T-cell (primary cell): ENCODE measurements at places on chromosomes 7 and 10.

DNA sequence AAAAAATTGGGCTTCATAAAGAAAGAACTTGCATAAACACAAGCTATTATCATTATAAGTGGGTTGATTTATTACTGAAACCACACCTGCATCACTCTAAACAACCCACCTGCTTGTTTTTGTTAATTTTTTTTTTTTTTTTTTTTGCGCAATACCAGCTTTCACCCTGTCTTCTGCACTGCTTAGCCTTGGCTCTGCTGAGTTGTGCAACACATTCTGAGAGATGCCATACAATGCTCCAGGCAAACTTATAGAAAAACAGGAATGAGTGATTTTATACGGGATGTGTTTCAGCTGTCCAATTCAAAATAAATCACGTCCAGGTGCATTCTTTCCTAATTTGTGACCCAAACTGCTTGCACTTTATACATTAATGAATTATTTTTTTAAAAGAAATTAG lies 923.6 kb downstream of the GATA3 start:
- no peak for DNase-seq

DNA sequence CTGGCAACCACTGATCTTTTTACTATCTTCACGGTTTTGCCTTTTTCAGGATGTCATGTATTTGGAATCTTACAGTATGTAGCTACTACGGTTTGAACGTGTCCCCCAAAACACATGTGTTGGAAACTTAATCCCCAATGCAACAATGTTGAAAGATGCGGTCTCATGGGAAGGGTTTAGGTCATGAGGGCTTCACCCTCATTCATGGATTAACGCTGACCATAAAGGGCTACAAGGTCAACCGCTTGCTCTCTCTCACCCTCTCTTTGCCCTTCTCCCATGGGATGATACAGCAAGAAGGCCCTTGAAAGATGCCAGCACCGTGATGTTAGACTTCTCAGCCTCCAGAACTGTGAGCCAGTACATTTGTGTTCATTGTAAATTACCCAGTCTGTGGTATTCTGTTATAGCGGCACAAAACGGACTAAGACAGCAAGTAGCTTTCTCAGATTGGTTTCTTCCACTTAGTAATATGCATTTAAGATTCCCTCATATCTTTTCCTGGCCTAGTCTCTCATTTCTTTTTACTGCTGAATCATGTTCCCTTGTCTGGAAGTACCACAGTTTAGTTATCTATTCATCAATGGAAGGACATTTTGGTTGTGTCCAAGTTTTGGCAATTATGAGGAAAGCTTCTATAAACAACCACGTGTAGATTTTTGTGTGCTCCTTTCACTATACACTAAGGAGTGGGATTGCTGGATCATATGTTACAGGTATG lies 3.0 kb upstream of the CRYGN start:
- no peak for DNase-seq

GRCh38 chr10:117170244-117170643 lies 27.0 kb upstream of the KCNK18 start:
- no peak for DNase-seq

DNA sequence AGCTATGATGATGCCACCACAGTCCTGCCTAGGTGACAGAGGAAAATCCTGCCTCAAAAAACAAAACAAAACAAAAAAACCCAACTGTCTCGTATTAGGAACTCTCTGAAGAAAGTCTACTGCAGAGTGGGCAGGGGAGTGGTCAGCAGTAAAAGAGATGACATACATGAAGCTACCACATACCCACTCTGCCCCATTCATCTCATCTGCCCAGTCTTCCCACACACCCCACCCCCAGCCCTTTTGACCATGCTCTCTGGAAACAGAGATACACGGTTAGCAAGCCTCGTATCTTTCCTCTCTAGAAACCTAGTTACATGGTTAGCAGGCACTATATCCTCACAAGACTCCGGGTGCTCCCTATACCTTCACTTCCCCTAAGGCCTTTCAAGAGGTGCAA lies 8.3 kb downstream of the SLC37A3 start:
- no peak for DNase-seq

DNA sequence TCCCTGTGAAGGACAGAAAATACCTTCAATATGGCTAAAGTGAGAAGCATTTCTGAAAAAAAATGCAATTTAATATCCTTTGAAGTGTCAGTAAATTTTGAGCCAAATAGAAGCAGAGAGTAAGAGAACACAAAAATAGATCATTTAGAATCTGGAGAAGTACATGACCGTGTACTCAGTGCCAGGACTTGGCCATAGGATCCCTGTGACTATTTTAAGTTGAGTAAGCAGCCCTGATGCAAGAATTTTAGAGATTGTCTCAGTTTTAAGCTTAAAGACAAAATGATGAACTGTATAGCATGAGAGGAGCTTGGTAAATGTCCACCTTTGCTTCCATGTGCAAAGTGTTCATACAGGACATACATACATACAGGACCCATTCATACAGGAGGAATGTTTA lies 2.5 kb downstream of the PTER start:
- DNase-seq: no peak

DNA sequence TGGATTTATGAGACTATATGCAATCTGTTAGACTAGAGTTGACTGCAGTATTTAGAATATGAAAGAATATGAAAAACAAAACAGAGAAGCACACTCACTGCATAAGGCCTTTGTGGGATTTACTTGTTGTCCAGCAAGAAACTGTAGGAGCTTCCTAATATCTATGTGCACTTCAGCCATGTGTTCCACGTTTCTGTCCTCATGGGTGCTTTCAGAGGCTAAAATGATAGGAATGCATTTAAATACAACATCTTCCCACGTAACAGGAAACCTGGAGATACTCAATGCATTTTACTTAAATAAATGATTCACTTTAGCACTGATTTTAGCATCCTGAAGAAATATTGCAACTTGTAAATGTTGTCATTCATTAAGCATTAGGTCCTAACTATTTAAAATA lies 11.7 kb downstream of the HUS1 start:
- no peak for DNase-seq

DNA sequence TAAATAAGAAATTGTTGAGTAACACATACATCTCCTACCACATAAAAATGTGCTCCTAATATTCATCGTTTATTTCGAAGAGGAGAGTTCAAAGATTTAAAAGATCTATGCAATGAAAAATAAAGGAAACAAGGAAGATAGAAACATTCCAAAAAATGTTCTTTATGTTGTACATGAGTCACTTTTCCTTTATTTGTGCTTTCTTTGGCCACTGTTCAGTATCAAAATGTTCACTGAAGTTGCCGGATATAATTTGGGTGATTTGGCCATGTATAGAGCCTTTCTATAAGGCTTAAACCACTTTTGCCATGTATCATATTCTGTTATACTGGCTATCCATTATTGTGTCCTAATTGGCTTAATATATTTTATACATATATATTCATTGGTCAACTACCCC lies 62.9 kb upstream of the PRR15 start:
- no peak for DNase-seq

GRCh38 chr10:89516149-89516832 lies 19.1 kb downstream of the SLC16A12 start:
- no peak for DNase-seq

- DNase-seq: no peak
Observed at GRCh38 chr10:104689547-104689946, 48.5 kb downstream of the SORCS3 start.

DNA sequence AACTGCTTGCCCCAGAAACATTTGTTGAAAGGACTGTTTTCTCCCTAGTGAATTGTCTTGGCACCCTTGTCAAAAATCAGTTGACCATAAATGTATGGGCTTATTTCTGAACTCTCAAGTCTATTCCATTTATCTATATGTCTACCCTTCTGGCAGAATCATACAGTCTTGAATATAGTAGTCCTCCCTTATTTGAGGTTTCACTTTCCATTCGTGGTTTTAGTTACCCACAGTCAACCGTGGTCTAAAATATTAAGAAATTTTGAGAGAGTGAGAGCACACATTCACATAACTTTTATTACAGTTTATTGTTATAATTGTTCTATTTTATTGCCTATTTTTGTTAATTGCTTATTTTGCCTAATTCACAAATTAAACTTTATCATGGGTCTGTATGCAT lies 17.4 kb upstream of the CEP41 start:
- DNase-seq: no peak

DNA sequence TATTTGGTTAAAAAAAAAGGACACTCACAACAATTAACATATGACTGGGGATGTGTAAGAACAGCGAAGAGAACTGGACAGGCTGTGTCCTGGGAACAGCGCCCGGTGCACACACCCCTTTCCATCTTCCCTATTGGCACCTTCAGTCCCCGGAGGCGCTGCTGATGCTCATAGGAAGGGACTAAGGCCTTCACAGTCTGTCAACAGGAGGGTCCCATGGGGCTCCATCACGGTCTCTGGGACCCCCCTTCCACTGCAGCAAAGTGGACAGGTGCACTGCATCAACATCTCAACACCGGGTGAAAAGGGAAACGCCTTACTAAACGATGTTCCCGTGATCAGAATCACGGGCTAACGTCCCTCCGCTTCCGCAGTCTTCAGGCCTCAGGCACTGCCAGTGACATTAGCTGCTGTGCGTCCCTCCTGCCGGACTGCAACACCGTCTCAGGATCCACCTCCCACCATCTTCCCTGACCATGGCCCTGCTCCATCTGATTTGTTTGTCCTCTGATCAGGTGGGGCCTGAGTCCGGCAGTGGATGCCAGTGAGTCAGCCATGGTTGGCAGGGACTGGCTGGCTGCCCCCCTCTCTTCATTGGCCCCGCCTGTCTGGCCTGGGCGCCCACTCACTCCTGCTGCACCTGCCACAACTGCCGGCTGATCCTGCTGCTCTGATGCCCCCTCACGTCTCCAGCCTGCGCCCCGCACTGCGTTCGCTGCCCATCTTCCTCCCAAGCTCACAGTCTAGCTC lies 614.7 kb downstream of the DNAJB6 start:
- DNase-seq: no peak

DNA sequence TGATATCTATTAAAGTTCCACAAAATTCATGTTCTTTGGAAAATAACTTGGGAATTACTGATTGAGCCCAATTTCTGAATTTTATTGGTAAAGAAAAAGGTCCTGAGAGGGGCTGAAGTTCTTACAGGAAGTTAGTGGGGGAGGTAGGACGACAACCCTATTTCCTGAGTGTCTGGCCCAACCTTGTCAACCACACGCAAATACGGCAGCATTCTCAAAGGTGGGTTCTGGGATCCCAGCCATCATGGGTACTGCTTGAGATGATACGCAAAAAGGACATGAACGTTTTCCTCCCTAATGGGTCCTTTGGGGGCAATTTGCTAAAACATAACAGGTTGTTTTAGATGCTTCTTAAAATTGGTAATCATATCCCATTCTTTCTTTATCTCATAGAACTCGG lies 2.7 kb upstream of the PDCD4 start:
- DNase-seq: peak; percentile 65

GRCh38 chr10:97499561-97500296 lies 1.0 kb downstream of the UBTD1 start:
- DNase-seq: no peak

GRCh38 chr7:70384024-70384423 lies 747.9 kb upstream of the GALNT17 start:
- DNase-seq: no peak

DNA sequence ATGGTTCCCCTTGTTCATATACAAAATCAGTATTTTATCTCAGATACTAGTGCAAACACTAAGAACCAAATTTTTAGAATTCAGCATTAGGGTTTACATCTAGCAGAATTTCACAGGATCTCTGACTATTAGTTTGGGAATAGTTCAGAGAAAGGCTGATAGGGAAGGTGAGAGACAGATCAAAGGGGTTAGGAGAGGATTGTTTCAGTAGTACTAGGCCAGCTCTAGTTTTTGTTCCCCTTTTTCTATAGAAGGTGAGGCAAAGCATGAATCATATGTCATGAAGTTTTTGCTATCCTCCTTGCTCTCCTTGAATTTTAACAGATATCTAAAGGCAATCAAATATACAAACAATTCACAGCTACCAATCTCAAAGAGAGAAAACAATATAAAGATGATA lies 26.1 kb upstream of the CTNNA3 start:
- DNase-seq: no peak
